Lower lobe of right lung (tissue), 2 donors: ENCODE measurements at places on chromosomes 4 and X. TPM values are rescaled to one million over a fixed set of nuclear protein-coding genes. Genes with fewer than 3 reads are reported as not detected.

- no peak overlapping the region for H3K27ac ChIP-seq
- H3K36me3 ChIP-seq = no peaks in the 10 kb centered on the region
- no peaks in the 10 kb centered on the region for H3K27me3 ChIP-seq
- no peak for DNase-seq
- no peak overlapping the region for H3K4me3 ChIP-seq
Observed at GRCh38 chrX:108033890-108034289, 11.0 kb upstream of the VSIG1 start.

DNA sequence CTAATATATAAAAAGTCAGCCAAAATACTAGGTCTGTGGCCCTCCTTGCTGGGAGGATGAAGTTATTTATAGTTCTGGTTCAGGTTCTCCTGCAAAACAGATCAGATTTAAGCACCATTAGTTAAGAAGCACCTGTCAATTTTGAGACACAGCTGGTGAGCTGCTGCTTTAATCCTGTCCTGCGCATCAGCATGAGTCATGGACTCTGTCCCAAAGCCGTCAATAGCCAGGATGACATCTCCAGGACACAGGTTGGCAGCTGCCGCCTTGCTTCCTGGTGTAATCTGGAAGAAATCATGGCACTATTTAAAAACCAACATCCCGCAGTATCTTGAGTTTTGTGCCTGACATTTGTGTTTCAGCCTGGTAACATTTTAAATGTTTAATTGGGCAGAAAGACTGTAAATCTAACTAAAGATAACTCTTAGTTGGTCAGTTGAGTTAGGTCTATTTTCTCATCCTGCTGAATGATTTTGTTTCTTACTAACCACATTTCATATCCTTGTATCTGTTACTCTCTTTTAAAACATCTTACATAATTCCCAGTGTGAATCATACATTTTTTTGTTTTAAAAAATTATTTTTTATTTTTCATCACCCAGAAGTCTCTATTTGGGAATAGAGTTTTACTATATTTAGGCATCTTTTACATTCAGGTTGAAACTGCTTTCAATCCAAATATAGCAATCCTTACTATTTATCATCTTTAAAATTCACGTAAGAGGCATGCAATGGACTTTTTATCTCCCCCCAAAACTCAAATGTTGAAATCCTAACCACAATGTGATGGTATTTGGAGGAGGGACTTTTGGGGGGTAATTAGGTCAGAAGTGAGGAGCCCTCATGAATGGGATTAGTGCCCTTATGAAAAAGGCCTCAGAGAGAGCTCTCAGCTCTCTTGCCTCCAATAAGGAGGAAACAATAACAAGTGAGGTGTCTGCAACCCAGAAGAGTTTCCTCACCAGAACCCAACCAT lies 10.1 kb downstream of the PDLIM3 start:
- H3K4me3 ChIP-seq = no peak overlapping the region
- no peaks in the 10 kb centered on the region for H3K36me3 ChIP-seq
- DNase-seq = no peak
- H3K4me1 ChIP-seq = no peaks in the 10 kb centered on the region
- no peaks in the 10 kb centered on the region for H3K27me3 ChIP-seq
- no peak overlapping the region for H3K27ac ChIP-seq

GRCh38 chr4:183876268-183876934 lies 28.7 kb upstream of the STOX2 start:
- no peaks in the 10 kb centered on the region for H3K36me3 ChIP-seq
- no peaks in the 10 kb centered on the region for H3K27me3 ChIP-seq
- peaks cover 17% of the 10 kb centered on the region for H3K4me1 ChIP-seq
- peak; percentile 88 for DNase-seq
- H3K4me3 ChIP-seq = peak overlapping the region; percentile 53

- no peak overlapping the region for H3K4me3 ChIP-seq
- no peak overlapping the region for H3K27ac ChIP-seq
- no peaks in the 10 kb centered on the region for H3K36me3 ChIP-seq
- no peak for DNase-seq
- H3K27me3 ChIP-seq = no peaks in the 10 kb centered on the region
Observed at GRCh38 chr4:177810220-177810619, 368.0 kb upstream of the AGA start.

GRCh38 chrX:99242001-99242400 lies 1168.1 kb downstream of the PCDH19 start:
- no peaks in the 10 kb centered on the region for H3K4me1 ChIP-seq
- H3K4me3 ChIP-seq = no peak overlapping the region
- no peak for DNase-seq
- no peaks in the 10 kb centered on the region for H3K36me3 ChIP-seq
- H3K27ac ChIP-seq = no peak overlapping the region
- H3K27me3 ChIP-seq = no peaks in the 10 kb centered on the region

DNA sequence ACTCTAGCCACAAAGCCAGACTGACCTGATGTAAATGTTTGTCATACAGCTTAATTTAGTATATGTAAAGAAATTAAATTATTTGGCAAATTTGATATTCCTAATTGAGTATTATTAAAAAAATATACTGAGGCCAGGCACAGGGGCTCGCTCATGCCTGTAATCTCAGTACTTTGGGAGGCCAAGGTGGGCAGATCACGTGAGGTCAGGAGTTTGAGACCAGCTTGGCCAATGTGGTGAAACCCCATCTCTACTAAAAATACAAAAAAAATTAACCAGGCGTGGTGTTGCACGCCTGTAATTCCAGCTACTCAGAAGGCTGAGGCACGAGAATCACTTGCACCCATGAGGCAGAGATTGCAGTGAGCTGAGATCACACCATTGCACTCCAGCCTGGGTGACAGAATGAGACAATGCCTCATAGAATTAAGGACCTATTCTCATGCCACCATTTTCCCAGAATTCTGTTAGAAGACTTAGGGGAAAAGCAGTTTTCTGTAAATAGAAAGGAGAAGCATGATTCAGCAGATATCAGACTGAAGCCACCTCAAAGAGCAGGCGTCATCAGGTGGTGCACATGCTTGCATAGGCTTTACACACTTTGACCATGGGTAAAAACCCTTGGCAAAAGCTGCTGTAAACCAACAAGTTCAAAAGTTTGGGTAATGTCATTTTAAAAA lies 6.1 kb downstream of the UBQLN2 start:
- H3K36me3 ChIP-seq = peaks cover 7% of the 10 kb centered on the region
- peaks cover 25% of the 10 kb centered on the region for H3K4me1 ChIP-seq
- no peak for DNase-seq
- H3K27ac ChIP-seq = no peak overlapping the region
- no peak overlapping the region for H3K4me3 ChIP-seq
- H3K27me3 ChIP-seq = no peaks in the 10 kb centered on the region

- H3K27ac ChIP-seq = no peak overlapping the region
- DNase-seq = no peak
- H3K36me3 ChIP-seq = no peaks in the 10 kb centered on the region
- H3K27me3 ChIP-seq = no peaks in the 10 kb centered on the region
Observed at GRCh38 chr4:56857601-56858309, 36.3 kb upstream of the SPINK2 start.

- H3K36me3 ChIP-seq = no peaks in the 10 kb centered on the region
- no peaks in the 10 kb centered on the region for H3K27me3 ChIP-seq
- no peak overlapping the region for H3K4me3 ChIP-seq
- DNase-seq = no peak
Observed at GRCh38 chr4:3059943-3060342, 14.4 kb downstream of the HTT-AS start.

DNA sequence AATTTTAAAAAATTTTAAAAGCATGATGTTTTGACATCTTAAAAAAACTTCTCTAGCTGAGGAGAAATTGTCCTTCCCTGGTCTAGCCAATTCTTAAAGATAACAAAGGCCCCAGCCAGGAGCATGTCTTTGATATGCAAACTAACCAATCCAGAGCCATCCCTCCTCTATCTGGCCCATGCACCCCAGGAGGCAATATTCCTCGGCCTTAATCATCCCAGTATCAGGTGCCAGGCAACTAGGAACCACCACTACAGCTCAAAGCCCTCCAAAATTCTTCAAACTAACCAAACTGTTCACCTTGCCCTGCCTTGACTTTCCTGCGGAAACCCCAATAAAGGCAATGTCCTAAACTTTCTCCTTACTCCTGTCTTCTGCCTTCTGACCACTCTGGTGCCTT lies 97.8 kb upstream of the USP9X start:
- no peaks in the 10 kb centered on the region for H3K4me1 ChIP-seq
- H3K27ac ChIP-seq = no peak overlapping the region
- no peak overlapping the region for H3K4me3 ChIP-seq
- no peaks in the 10 kb centered on the region for H3K36me3 ChIP-seq
- DNase-seq = no peak

Gene MAGEA9B
- not detected for total RNA-seq

GRCh38 chr4:108034565-108034964 lies 44.9 kb downstream of the HADH start:
- no peaks in the 10 kb centered on the region for H3K27me3 ChIP-seq
- no peak overlapping the region for H3K27ac ChIP-seq
- H3K4me1 ChIP-seq = no peaks in the 10 kb centered on the region
- DNase-seq = no peak
- H3K4me3 ChIP-seq = no peak overlapping the region

Gene CT55
- total RNA-seq = not detected

DNA sequence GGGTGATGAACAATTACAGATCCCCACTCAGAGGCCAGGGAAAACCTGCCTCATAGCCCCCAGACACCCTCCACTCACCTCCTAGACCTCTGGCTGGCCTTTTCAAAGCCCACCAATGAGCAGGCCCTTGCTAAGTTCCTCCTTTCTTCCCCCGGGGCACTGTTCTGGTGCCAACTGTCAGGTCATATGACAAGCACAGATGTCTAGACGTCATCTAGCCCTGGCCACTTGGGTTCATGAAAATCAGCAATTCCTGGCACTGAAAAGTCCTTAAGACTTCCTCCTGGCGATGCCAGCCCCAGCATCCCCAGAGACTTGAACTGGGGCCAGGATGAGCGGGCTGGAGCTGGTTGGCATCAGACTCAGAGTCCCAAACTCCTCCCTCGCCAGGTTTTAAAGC lies 115.6 kb upstream of the NALF2 start:
- H3K4me1 ChIP-seq = no peaks in the 10 kb centered on the region
- no peak overlapping the region for H3K27ac ChIP-seq
- H3K36me3 ChIP-seq = no peaks in the 10 kb centered on the region
- H3K4me3 ChIP-seq = no peak overlapping the region

DNA sequence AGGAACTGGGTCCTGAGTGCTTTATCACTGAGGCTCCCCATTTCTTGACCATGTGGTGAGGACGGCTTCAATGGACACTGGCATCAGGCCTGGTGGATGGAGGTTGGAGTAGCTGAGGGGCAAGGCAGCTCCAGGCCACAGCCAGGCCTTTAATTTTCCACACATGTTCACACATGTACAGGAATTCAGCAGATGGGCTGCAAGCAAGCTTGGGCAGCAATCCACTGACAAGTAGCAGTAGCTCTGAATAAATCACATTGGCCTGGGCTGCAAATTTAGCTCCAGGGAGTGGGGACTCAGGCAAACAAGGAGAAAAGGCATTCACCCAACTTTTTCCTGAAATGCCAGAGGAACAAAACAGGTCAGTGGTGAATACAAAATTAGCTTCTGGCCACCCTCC lies 107.8 kb upstream of the SCML1 start:
- DNase-seq = no peak
- no peaks in the 10 kb centered on the region for H3K4me1 ChIP-seq
- no peaks in the 10 kb centered on the region for H3K36me3 ChIP-seq
- H3K27ac ChIP-seq = no peak overlapping the region

DNA sequence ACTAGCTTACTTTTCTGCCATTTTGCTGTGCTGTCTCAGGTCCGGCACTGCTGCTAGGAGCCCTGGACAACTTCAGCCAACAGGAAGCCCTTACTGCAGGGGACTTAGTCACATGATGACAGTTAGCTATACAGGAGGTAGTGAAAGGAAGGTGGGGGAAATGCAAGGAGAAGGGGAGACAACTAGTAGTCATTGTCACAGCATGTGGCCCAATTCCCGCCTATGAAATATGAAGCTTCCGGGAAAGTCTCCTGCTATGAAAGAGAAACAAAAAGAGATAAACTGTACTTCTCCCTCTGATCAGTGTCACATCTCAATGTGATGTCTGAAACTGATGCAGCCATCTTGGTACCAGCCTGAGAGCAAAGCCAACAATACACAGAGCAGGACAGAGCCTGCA lies 71.6 kb downstream of the AMELX start:
- DNase-seq = no peak
- H3K4me3 ChIP-seq = no peak overlapping the region
- no peaks in the 10 kb centered on the region for H3K27me3 ChIP-seq
- H3K36me3 ChIP-seq = no peaks in the 10 kb centered on the region

DNA sequence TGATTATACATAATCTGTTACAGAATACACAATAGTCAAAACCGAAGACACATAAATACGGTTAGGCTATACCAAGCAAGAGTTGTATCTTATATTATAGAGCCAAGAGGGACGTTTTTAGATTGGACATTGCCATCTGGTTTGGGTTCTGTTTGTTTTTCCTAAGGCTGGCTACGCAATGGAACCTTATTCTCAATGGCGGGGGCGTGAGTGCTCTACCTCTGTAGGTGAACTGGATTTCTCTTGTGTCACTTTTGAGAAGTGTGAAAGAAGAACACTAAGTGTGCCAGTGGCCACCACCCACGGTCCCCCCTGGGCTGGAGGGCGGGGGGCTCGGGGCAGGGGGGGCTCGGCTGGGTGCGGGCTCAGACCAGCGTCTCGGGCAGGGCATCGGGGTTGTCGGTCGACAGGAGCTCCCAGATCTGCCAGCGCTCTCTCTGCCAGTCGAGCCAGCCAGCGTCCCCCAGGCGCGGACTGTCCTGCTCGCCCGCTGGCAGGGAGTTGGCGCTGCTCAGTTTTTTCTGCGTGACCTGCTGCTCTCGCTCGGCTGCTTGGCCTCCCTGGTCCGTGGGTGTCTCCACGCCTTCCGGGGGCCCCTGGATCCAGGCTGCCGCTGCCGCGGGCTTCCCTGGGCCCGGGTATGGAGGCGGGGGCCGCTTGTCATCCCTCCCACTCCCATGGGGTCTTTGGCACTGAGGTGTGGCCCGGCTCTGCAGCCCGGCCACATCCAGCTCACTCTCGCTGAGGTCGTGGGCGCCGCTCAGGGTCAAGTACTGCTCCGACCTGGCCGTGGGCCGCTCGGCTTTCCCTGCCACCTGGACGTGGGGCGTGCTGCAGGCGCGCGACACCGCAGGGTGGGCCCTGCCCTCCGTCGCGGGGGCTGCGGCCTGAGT lies 27.6 kb downstream of the HCCS start:
- H3K27ac ChIP-seq = no peak overlapping the region
- no peak for DNase-seq
- no peak overlapping the region for H3K4me3 ChIP-seq
- no peaks in the 10 kb centered on the region for H3K36me3 ChIP-seq
- H3K4me1 ChIP-seq = no peaks in the 10 kb centered on the region

DNA sequence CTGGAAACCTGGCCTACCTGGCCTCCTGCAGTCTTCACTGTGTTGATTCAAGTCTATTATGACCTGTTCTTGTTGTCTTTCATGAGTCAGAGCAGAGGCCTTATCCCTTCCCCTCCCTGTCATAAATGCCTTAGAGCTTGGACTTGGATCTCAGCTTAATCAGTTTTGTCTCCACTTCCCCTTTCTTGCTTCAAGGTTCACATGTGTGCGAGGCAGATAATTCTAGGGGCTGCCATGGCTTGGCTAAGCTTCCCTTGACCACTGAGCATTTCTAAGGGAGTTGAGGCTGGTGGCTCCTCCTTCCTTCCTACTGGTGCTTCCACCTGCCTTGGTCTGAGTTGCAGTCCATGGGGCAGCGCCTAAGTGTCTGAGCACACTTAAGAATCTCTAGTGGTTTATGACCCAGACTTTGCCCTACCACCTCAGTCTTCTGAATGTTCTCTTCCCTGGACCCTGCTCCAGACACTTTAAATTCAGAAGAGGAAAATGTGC lies 1.7 kb upstream of the HEPH start:
- no peak for DNase-seq
- H3K4me3 ChIP-seq = no peak overlapping the region
- H3K36me3 ChIP-seq = no peaks in the 10 kb centered on the region
- no peaks in the 10 kb centered on the region for H3K27me3 ChIP-seq

GRCh38 chrX:126165721-126166461 lies at the start of gene DCAF12L2:
Gene DCAF12L2 (minus strand): TSS chrX:126166289. CDS start chrX:126165924, 365 bp downstream.
- DNase-seq = peak; percentile 14
- H3K36me3 ChIP-seq = no peaks in the 10 kb centered on the region
- no peaks in the 10 kb centered on the region for H3K4me1 ChIP-seq
- no peak within 1 kb of the TSS for H3K4me3 ChIP-seq
- H3K27ac ChIP-seq = no peak within 1 kb of the TSS

Gene ADH6
- 0.50 TPM for total RNA-seq
